ENCODE measurements at places on chromosomes 4 and X. TPM values are rescaled to one million over a fixed set of nuclear protein-coding genes. Genes with fewer than 3 reads are reported as not detected.

DNA sequence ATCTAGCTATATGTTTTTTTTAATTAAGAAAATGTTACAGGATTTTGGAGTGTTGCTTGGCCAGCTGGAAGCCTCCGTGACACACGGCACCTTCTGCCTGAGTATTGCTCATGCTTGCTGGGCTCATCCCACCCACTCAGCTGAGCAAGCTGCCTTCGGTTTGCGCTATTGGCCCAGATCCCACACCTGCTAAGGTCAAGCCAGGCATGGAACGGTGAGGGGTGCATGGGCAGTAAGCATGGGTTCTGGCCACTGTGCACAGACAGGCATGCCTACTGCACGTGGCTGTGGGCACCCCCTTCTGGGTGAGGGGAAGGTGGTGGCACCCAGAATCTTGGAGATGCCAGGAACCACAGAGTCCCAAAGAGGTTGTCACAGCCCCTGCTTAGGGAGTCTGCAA lies 1178.4 kb upstream of the PCDH7 start:
- H3K27ac ChIP-seq, result no peak overlapping the region
- no peaks in the 10 kb centered on the region for H3K36me3 ChIP-seq
- no peak for DNase-seq
- no peaks in the 10 kb centered on the region for H3K27me3 ChIP-seq
- no peak overlapping the region for H3K4me3 ChIP-seq

DNA sequence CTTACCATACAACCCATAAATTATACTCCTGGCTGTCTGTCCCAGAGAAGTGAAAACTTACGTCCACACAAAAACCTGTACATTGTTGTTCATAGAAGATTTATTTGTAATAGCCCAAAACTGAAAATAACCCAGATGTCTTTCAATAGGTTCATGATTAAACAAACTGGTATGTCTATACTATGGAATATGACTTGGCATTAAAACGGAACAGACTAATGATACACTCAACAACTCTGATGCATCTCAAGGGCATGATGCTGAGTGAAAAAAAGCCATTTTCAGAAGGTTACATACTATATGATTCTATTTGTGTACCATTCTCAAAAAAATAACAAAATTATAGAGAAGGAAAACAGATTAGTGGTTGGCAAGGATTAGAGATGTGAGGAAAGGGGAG lies 11.6 kb upstream of the MND1 start:
- peaks cover 8% of the 10 kb centered on the region for H3K36me3 ChIP-seq
- no peak overlapping the region for H3K27ac ChIP-seq
- H3K4me3 ChIP-seq, result no peak overlapping the region

DNA sequence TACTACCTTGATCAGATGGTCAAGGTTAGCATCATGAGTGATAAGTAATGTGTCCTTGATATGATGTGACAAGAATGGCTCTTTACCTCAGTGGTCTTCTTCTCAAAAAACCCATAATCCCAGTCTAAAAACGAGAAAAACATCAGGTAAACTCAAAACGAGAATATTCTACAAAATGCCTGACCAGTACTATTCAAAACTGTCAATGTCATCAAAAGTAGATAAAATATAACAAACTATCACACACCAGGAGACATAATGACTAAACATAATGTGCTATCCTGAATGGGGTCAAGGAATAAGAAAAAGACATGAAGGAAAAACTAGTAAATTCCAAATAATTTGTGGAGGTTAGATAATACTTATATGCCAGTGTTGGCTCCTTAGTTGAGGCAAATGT lies 85.2 kb upstream of the PDHA2 start:
- no peak for DNase-seq
- no peak overlapping the region for H3K27ac ChIP-seq
- no peaks in the 10 kb centered on the region for H3K36me3 ChIP-seq
- no peak overlapping the region for H3K4me3 ChIP-seq
- H3K27me3 ChIP-seq, result no peaks in the 10 kb centered on the region
- no peaks in the 10 kb centered on the region for H3K4me1 ChIP-seq

TMPRSS11A gene
- not detected for total RNA-seq

TLR6 gene
- total RNA-seq, result 0.99 TPM

- no peak for DNase-seq
- H3K27me3 ChIP-seq, result no peaks in the 10 kb centered on the region
- H3K27ac ChIP-seq, result no peak overlapping the region
- no peaks in the 10 kb centered on the region for H3K4me1 ChIP-seq
- H3K36me3 ChIP-seq, result no peaks in the 10 kb centered on the region
Observed at GRCh38 chrX:9634551-9634950, 131.1 kb downstream of the GPR143 start.

DNA sequence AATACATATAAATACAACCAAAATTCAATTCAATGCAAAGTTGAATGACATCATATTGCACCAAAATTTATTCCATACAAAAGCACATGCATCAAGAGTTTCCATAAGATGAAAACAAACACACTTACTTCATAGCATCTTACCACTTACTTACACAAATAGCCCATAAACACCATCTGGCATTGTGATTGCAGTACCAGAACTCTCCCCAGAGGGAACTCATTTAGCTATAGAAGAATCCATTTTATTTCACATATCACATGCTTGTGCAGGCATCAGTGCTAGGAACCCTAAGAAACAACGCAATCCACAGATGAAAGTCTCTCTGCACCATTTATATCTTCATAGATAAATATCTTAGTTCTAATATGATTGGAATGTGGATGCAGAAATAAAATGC lies 77.9 kb downstream of the SLC7A11 start:
- H3K4me1 ChIP-seq, result no peaks in the 10 kb centered on the region
- no peak overlapping the region for H3K27ac ChIP-seq
- H3K27me3 ChIP-seq, result no peaks in the 10 kb centered on the region
- DNase-seq, result no peak

DNA sequence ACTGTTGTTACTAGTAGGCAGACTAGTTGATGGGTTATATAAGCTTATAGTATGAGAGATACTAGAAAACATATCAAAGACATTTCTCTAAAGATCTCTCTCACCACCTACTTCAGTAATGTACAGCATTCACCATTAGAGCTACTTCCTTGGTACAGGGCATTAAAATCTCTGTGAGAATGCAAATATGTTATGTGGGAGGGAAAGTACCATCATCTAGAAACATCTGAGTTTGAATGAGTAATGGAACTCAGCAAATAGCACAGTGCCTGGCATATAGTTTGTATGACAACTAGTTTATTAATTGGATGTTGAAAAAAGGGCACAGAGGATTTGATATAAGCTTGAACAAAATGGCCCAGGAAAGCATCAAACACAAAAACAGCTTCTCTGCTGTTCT lies 211.1 kb downstream of the GLUD2 start:
- no peak for DNase-seq
- H3K27me3 ChIP-seq, result no peaks in the 10 kb centered on the region

DNA sequence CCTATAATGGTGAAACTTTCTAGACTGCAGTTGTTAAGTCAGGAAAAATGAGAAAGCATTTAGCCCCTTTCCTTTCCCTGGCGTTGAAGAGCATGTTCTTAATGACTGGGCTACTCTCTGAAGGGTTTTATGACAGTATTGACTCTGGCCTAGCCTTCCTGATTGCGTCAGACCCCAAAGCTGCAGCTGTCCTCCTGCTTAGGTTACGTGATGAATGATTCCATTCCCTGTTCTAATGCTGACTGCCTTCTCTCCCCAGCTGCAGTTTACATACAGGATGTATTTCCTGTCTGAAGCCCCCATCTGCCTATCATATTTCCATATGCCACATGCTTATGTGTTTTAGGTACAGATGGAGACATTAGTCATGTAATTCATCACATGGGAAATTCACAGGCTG lies 105.8 kb upstream of the EGFL6 start:
- no peak overlapping the region for H3K4me3 ChIP-seq
- DNase-seq, result no peak
- H3K4me1 ChIP-seq, result no peaks in the 10 kb centered on the region
- no peak overlapping the region for H3K27ac ChIP-seq
- H3K27me3 ChIP-seq, result no peaks in the 10 kb centered on the region
- H3K36me3 ChIP-seq, result no peaks in the 10 kb centered on the region

DNA sequence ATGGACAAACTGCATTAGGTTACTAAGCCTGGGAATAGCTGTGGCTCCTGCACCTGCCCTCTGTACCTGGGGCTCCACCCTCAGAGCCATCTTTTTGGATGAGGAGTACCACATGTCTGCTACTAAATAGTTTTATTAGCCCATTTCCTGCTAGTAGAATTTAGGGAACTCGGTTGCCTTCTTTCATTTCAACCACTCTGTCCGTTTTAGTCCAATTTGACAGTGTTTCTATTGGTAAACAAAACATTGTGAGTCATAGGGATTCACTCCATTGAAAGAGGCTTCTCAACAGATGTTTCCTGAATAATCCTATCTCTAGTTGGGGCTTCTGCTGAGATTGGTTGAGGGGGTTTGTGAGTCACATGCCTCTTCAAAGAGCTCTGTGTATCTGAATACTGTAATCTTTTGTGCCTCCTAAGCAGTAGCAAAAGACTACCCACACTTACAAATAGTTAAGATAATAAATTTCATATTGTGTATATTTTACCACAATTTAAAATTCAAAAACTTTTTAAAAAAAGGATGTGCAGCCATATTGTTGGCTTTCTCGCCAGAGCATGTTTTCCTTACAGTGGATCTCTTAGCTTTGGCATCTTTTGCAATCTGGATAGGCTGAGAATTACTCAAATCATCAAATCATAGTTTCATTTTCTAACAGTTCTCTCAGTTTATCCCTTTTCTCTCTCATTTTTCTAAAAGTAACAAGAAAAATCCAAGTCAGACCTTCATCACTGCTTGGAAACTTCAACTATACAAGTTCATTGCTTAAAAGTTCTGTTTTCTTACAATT lies 9.9 kb downstream of the FAM200B start:
- peaks cover 3% of the 10 kb centered on the region for H3K36me3 ChIP-seq
- no peaks in the 10 kb centered on the region for H3K4me1 ChIP-seq
- no peaks in the 10 kb centered on the region for H3K27me3 ChIP-seq
- DNase-seq, result no peak
- H3K4me3 ChIP-seq, result no peak overlapping the region
- no peak overlapping the region for H3K27ac ChIP-seq

DTHD1 gene
- total RNA-seq, result under 0.01 TPM

- no peak overlapping the region for H3K4me3 ChIP-seq
- no peaks in the 10 kb centered on the region for H3K4me1 ChIP-seq
- no peak overlapping the region for H3K27ac ChIP-seq
- H3K36me3 ChIP-seq, result no peaks in the 10 kb centered on the region
- no peak for DNase-seq
- no peaks in the 10 kb centered on the region for H3K27me3 ChIP-seq
Observed at GRCh38 chrX:135652602-135653001, 60.8 kb upstream of the CT45A1 start.

- no peak overlapping the region for H3K27ac ChIP-seq
- no peak overlapping the region for H3K4me3 ChIP-seq
- H3K4me1 ChIP-seq, result no peaks in the 10 kb centered on the region
- no peak for DNase-seq
- no peaks in the 10 kb centered on the region for H3K27me3 ChIP-seq
Observed at GRCh38 chr4:56828784-56829535, 7.5 kb upstream of the SPINK2 start.

DNA sequence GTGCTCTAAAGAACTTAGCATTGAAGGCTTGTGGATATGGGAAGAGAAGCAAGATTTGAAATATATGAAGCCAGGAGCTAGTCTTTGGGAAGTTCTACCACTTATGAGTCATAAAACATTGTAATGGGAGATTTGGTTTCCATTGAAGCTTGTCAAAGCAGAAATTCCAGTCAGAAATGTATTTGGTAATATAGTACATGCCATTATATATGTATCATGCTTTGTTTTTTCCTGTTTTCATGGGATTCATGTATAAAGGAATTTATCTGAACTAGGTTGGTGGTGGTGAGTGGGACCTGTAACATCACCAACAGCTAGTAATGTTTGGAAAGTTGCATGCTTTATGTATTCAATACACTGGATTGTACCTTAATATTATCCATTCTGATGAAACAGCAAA lies 14.6 kb upstream of the DCAF8L2 start:
- no peak overlapping the region for H3K27ac ChIP-seq
- no peaks in the 10 kb centered on the region for H3K4me1 ChIP-seq
- no peak for DNase-seq
- no peak overlapping the region for H3K4me3 ChIP-seq
- H3K36me3 ChIP-seq, result no peaks in the 10 kb centered on the region
